ENCODE measurements at places on chromosomes 4 and X.

GRCh38 chr4:79856196-79856595, 216.8 kb downstream of the ANTXR2 start:
- no peak for DNase-seq

DNA sequence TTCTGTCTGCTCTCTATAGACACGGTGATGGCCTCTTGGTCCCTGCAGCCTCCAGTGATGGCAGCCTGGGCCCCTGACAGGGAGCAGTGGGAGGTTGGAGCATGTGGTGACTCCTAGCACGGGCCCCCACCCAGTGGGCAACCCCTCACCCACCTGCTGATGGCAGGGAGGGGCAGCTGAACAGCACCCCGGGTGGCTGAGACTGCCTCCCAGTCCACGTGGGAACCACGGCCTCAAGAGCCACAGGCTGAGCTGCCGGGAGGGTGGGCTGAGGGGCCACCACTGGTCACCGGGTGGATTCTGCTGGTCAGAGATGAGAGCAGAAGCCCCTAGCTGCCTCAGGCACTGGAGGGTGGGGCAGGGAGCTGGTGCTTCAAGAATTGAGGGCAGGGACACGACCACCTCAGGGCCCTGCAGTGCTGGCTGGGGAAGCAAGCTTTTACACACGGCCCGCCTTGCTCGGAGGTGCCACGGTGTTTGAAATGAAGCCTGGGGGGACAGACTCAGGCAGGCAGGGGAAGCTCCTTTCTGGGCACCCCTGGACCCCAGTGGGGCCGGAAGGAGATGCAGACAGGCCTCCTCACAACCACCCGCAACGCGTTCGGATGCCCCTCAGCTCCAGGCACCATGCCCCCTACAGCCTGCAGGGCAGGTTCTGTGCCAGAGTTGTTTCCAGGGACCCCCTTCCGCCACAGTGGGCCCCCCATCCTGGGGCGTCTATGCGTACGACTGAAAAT, 6.3 kb upstream of the HAUS3 start:
- peak; percentile 0 for DNase-seq

GRCh38 chr4:25927361-25928195, 13.6 kb downstream of the SMIM20 start:
- no peak for DNase-seq

DNA sequence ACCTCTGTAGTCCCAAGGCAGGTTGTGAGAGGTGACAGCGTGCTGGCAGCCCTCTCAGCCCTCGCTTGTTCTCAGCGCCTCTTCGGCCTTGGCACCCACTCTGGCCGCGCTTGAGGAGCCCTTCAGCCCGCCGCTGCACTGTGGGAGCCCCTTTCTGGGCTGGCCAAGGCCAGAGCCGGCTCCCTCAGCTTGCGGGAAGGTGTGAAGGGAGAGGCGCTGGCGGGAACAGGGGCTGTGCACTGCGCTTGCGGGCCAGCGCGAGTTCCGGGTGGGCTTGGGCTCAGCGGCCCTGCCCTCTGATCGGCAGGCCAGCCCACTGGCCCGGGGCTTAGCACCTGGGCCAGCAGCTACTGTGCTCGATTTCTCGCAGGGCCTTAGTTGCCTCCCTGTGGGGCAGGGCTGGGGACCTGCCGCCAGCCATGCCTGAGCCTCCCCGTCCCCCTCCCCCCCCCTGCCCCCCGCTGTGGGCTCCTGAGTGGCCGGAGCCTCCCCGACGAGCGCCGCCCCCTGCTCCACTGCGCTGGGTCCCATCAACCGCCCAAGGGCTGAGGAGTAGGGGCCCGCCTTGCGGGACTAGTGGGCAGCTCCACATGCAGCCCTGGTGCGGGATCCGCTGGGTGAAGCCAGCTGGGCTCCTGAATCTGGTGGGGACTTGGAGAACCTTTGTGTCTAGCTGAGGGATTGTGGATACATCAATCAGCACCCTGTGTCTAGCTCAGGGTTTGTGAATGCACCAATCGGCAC, 347.6 kb downstream of the KLHL13 start:
- no peak for DNase-seq

GRCh38 chrX:53257166-53257565, 24.2 kb downstream of the IQSEC2 start:
- DNase-seq = no peak

Measured in H54 (cell line).